Kidney (tissue), 22 donors: ENCODE measurements at places on chromosomes 5 and 9. TPM values are rescaled to one million over a fixed set of nuclear protein-coding genes. Genes with fewer than 3 reads are reported as not detected.
A peak's percentile ranks its signal among the peaks of the same experiment; 100 is the strongest.

Gene CBY3
- not detected for polyA plus RNA-seq

Gene RETREG1
- 53.6 TPM for polyA plus RNA-seq

Gene TLE1
- 10.8 TPM for polyA plus RNA-seq

Gene SLC25A2
- not detected for polyA plus RNA-seq

- no peak for DNase-seq
These were observed 21.2 kb downstream of the FAXDC2 start for GRCh38 chr5:154829181-154829588.

DNA sequence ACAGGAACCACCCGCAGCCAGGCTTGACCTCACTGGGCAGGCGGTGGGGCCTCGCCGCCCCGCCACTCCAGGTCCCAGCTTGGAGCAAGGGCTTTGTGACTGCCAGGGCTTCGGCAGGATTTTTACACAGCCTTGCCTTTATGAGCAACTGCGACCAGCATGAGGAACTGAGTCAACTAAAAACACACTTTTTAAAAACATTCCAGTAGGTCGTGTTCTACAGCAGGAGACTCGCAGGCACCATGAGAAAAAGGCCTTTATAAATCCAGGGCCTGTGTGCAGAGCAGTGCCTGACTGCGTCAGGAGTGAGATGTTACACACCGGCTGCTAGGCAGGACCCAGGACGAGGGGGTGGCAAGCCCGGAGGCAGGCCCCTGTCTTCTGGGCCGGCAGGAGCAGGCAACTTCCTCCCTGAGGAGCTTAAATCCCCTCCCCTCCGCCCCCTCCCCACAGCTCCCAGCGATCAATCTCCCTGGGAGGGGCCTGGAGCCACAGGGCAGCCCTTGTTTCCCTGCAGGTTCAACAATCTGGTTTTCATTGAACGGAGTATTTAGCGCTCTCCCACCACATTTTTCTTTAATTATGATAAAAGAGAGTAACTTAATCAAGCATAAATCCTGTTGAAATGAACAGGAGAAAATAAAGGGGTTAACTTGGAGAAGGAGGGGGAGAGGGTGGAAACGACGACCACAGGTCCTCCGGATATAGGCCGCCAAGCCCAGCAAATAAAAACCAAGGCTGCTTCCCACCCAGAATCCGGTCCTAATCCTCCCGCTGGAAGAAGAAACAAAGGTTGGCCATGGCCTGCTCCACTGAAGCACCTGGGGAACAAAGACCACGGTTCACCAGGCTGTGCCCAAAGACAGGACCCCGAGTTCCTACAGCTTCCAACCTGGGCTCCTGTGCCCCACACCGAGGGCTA, 92.5 kb downstream of the ROR2 start:
- DNase-seq: peak; percentile 88

GRCh38 chr9:94638335-94639060, 820 bp downstream of the FBP1 start:
- DNase-seq: no peak
